ENCODE measurements at places on chromosomes 2 and 18.

DNA sequence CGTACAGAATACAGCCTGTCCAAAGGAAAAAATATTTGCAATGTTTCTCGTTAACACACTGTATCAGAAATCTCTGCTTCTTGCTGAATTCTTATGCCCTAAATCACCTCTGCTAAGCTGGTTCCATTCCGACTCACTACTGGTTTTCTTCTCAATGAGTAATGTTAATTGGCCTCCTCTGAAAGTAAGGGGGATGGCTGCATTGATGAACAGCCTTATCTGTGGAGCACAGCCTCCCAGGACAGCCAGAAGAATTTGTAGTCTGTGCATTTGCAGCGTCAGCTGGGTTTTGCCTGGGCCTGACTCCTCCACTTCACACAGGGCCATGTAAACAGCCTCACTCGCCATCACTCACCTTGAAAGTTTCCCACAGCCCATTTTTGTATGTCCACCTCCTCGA is 127.7 kb downstream of the RNF152 start:
- no peak for DNase-seq

- DNase-seq, result no peak
These were observed 123.7 kb downstream of the AQP4 start for GRCh38 chr18:26741758-26742157.

DNA sequence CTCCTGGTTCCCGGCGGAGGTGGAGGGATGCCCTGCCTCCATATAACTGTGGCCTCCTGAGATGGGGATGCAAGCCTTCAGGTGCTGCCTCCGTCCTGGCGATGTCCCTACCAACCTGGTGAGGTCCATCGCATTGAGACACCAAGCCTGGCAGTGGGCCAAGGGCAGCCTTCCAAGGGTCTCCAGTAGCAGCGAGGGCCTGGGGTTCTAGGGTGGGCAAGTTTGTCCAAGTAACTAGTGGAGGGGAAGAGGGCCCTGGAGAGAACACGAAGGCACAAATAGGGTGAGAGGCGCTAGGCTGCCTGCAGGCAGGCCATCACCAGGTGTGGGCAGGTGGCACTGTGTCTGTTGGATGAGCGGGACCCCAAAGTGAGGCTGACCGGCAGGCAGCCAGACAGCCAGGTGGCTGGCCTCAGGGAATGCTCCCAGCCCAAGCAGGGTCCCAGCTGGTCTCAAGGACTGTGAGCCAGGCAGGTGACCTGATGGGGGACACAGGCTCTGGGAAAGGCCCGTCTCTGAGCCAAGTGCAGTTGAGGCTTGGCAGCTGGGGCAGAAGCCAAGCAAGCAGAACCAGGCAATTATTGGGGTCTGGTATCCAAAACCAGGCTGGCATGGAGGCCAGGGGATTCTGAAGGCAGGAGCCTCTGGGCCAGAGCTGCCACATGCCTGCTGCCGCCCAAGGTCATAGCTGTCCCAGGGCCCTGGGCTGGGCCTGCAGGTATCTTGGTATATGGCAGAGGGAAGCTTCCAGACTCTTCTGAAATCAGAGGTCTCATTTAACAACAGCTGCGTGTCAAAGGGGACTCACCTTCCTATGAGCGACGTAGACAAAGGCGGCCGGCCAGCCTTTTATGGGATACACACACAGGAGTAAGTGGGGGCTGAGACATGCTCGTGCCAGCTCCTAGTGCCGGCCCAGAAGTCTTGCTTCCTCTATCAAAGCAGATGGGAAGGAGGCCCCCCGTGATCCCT is 23.4 kb downstream of the RAMP1 start:
- no peak for DNase-seq

DNA sequence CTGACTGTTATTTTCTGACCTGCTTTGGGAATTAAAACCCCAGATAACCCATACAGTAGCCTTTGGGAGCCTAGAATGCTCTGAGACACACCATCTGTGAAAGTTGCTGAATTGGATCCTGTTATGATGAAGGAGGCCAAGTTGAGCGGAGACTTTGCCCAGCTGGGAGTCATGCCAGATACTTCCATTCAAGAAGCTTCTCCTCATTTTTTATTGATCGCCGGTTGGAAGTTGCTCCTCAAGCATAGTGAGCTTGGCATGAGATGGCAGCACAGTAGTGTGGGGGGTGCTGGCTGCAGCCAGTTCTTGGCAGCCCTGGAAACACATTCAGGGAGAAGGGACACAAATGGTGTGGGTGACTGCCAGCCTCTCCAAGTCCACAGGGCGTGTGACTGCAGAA is 270.7 kb upstream of the NRP2 start:
- DNase-seq, result no peak

DNA sequence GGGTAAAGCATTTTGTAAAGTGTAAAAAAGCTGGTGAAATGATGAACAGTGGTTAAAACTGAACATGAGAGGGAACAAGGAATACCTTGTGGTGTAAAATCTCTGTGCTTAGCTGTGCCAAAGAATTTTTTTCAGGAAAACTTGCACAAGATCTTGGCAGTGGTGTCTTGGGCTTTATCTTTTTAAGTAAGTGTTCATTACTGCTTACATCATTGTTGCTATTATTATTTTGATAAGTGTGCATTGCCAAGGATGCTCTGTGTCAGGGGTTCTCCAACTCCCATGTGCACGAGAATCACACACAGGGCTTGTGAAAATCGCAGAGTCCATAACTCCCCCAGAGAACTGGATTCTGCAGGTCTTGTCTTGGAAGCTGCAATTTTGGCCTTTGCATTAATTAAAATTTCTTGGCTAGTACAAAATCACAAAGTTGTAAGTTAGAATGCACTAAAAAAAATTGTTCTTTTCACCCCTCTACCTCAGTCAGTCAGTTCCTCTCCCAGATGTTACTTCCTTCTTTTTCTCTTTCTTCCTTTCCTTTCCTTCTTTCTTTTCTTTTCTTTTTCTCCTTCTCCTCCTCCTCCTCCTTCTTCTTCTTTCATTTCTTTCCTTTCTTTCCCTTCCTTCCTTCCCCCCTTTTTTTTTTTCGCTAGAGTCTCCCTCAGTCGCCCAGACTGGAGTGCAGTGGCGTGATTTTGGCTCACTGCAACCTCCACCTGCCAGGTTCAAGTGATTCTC is 37.8 kb downstream of the GATA6 start:
- DNase-seq, result no peak

DNA sequence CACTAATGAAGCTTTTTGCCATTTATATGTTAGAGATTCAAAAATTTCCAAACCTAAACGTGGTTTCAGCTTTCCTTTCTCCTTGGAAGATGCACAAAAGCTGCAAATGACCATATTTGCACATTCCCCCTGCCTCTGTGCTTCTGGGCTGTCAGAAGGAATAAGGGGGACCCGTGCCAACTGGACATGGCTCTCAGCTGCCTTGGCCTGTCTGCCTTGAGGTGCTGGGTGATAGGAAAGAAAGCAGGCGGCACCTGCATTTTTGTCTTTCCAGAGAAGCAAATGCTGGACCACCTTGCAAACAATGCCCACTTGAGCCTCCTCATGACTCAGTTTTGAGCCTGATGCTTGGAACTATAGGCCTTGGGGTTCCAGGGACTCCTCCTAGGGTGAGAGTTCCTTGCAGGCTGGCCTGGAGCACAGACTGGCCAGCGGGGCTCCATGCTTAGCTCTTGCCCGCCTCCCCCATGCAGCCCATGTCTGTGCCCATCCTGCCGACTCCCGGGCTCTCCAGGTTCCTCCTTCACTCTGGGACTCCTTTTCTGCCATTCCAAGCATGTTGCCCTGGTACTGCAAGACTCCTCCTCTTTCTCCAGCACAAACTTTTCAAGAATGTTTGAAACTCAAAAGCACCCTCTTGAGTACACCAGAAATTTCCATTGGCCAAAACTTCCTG is 109.0 kb upstream of the EPAS1 start:
- DNase-seq, result no peak

- DNase-seq, result peak; percentile 27
These were observed 1.2 kb downstream of the SEMA4C start for GRCh38 chr2:96868555-96869280.

DNA sequence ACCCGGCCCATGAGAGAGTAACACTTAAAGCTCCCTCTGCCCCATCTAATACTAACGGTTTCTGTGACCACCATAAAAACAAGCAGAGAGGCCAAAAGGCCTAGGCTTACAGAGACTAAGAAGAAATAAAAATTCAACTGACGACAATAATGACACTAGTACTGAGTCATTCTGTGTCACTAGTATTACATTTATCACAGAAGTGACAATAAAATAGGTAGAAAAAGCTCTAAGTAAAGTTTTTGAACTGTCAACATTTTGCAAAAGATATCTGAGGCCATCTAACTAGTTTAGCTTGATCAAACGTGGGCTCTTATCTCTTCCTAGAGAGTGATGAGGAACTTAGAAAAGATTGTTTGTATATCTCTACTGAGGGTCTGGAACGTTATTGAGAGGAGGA is 35.6 kb downstream of the AP1S3 start:
- DNase-seq, result no peak

GRCh38 chr2:231343006-231343710 is 52.4 kb upstream of the B3GNT7 start:
- no peak for DNase-seq

DNA sequence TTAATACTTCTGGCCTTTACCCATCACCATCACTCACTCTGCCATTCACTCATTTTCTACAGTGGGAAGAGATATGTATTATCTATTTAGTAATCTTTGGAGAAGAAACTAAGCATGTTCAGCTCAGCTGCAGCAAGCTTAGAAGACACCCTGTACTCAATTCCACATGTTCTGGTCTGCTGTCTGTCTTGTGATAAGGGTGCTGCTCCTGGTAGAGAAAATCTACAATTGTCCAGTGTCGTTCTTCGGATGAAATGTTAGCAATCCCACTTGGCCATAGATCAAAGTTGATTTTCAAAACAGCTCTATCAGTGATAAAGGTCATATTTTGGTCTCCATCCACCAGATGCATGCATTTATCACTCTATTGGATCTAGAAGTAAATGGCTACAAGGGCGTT is 337.1 kb downstream of the LRRTM4 start:
- DNase-seq, result no peak

GRCh38 chr2:151277067-151277466 is 12.4 kb downstream of the NMI start:
- DNase-seq, result no peak

All from activated naive CD8-positive, alpha-beta T cell treated with anti-CD3 and anti-CD28 coated beads, Interleukin-2, amount 50 U/mL, for 16 hours (primary cell).